SJCRH30 (cell line): ENCODE measurements at places on chromosomes 7 and 10. TPM values are rescaled to one million over a fixed set of nuclear protein-coding genes. Genes with fewer than 3 reads are reported as not detected.

The GIMAP1 gene
- not detected in 2 replicates for total RNA-seq

The NOBOX gene
- total RNA-seq: not detected in 2 replicates

The SPACDR gene
- total RNA-seq: not detected in 2 replicates

The TWIST1 gene
- 2.2 and 5.2 TPM in 2 replicates for total RNA-seq

The PRPS1L1 gene
- total RNA-seq: not detected in 2 replicates

GRCh38 chr10:47256751-47257336 is 43.2 kb upstream of the GDF10 start:
- DNase-seq: no peak

- peak; percentile 19 for DNase-seq
Observed at GRCh38 chr7:139958599-139959284, 104.0 kb downstream of the PARP12 start.

GRCh38 chr10:17068953-17069352 is 60.7 kb downstream of the CUBN start:
- no peak for DNase-seq

DNA sequence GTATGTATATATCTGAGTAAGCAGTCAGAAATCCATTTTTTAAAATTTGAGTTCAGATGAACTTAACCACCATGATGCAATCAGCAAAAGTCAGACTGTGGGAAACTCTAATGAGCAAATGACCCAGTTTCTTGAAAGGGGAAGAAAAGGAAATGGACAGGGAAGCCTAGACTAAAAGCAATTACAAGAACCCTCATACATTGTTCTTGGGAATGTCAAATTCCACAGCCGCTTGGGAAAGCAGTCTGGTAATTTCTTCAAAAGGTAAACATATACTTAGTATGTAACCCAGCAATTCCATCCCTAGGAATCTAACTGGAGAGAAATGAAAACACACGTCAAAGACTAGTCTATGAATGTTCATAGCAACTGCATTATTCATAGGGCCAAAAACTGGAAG is 16.4 kb upstream of the FOXK1 start:
- no peak for DNase-seq

- DNase-seq: no peak
Observed at GRCh38 chr7:1531263-1531978, 919 bp downstream of the MAFK start.
